Right renal pelvis (tissue), 4 donors: ENCODE measurements at places on chromosomes 7 and 10. TPM values are rescaled to one million over a fixed set of nuclear protein-coding genes. Genes with fewer than 3 reads are reported as not detected.

HSPA12A gene
- polyA plus RNA-seq, result 39.2 TPM

RGS10 gene
- polyA plus RNA-seq, result 40.7 TPM

LRRTM3 gene
- 4.2 TPM for polyA plus RNA-seq

HGF gene
- polyA plus RNA-seq, result 3.9 TPM

NPY gene
- polyA plus RNA-seq, result 2.0 TPM

SRRM3 gene
- polyA plus RNA-seq, result 1.5 TPM

- no peak for DNase-seq
Measured at GRCh38 chr7:155869784-155870076, 57.5 kb upstream of the SHH start.

GRCh38 chr10:98425511-98426352 is 10.8 kb upstream of the PYROXD2 start:
- DNase-seq, result no peak

GRCh38 chr7:129271500-129272355 is 46.9 kb downstream of the AHCYL2 start:
- DNase-seq, result no peak

DNA sequence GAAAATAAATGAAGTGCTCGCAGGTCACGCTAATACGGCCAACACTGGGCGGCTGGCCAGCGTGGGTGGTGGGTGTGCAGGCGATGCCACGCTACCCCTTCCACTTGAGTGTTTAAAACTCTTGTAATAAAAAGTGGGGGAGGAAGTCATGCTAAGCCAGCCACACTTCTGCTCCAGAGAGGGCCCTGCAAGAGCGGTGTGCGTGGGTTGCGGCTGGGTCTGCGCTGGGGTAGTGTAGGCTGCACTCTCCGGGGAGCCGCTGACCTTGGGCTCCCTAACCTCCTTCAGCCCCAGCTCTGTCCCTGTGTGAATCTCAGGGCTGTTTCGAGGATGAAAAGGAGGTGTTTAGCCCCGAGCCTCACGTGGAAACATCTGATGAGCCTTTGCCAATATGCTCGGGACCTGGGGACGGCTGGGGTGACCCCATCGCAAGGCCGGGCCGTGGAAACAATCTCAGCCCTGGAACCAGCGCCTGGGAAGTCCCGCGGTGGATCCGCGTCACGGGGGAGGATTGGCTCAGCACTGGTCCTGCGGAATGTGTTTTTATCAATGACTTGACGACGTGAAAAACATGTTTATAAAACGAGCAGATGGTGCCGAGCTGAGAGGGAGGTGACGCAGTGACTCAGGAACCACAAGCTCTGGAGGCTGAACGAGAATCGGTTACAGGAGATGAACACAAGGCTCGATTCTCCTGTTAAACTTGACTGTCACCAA is 278.5 kb downstream of the DNAJB6 start:
- DNase-seq, result no peak

DNA sequence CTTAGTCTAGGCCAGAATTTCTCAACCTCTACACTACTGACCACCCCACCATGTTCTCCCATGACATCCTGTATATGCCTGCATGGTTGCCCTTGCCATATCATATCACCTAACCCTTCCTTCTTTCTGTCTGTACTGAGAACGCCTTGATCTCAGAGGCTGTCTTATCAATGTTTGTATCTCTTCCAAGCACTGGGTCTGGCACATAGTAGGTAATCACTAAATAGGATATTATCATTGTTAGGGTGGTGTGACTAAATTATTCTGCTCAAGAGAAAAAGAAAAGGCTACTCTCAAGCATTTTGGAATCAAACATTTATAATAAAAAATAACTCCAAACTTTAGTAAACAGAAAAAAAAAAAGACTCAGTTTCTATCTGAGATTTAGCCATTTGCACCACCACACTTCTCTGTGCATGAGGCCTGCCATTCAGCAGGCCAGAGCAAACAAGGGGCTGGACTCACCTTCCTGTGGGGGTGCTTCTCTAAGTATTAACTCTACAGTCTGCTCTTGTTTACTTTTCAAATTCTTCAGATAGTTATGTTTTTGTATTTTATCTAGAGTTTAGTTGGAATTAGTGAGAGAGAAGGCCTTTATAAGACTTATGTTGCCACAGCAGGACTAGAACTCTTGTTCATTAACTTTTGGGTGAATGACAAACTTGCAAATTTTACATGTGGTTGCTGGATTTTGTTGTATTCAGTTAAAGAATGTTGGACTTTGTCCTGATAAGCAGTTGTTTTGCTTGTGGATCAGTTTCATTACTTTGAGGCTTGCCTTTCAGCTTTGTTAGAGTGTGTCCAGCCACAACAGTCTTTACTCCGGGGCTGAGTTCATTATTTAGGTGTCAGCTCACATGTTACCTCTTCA is 5.4 kb downstream of the AGBL3 start:
- DNase-seq, result no peak

DNA sequence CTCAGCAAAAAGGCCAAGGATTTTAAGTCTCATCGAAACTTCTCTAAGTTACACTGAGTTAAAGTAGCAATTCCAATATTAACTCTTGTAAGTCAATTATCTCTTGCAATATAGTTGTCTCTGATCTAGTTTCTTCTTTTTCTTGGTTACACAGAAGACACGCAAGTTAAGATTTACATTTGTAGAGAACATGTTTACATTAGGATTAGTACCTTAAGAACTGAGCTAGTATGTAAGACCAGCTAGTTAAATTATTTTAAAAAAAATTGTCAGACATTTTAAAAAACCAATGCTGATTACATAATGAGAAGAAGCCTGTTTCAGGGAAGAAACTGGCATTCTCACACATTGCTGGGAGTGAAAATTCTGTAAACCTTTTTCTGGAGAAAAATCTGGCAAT is 31.4 kb downstream of the FRA10AC1 start:
- DNase-seq, result no peak

DNA sequence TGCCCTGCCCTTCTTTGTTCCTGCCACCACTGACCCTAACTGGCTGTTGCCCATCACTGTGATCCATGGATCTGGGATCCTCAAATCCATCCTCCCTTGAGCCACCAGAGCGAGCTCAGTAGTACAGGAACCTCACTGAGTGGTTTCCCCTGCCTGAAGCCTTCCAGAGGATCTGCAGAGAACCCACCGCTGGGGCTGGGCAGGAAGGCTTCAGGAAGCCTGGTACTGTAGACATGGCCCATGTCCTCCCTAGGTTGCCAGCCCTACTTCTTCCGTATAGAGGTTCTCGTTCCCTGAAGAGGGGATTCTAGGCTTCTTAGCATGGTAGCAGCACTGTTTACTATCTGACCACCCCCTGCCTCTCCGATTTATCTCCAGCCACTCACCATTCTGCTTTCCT is 687.3 kb upstream of the FOXK1 start:
- no peak for DNase-seq

- DNase-seq, result peak; percentile 18
Measured at GRCh38 chr7:83468251-83468739, 180.6 kb downstream of the SEMA3E start.

- no peak for DNase-seq
Measured at GRCh38 chr7:158861004-158861787, 4.8 kb downstream of the DYNC2I1 start.

DNA sequence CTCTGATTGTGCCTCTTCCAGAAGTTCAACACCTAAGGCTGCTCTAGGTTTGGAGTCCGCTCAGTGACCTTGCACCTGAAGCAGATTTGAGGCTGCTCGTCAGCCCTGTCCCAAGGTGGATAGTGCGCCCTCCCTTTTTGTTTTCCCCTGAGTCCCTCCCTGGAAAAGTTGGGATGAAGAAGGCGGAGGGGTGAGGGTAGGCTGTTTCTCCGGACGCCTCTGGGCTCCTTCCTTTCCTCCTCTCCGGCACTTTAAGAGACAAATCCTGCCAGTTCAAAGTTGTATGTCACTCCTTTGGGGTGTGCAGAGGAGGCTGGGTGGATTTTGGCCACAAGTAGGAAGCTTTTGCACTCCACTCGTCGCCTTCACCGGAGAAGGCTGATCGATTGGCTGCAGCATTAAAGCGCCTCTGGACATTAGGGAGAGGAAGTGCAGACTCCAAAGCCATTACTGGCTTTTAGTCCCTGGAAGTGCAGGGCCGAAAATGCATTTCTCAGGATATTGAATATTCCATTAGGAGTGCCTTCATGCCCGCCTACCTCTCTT is 81.9 kb upstream of the PRKG1 start:
- DNase-seq, result no peak

DNA sequence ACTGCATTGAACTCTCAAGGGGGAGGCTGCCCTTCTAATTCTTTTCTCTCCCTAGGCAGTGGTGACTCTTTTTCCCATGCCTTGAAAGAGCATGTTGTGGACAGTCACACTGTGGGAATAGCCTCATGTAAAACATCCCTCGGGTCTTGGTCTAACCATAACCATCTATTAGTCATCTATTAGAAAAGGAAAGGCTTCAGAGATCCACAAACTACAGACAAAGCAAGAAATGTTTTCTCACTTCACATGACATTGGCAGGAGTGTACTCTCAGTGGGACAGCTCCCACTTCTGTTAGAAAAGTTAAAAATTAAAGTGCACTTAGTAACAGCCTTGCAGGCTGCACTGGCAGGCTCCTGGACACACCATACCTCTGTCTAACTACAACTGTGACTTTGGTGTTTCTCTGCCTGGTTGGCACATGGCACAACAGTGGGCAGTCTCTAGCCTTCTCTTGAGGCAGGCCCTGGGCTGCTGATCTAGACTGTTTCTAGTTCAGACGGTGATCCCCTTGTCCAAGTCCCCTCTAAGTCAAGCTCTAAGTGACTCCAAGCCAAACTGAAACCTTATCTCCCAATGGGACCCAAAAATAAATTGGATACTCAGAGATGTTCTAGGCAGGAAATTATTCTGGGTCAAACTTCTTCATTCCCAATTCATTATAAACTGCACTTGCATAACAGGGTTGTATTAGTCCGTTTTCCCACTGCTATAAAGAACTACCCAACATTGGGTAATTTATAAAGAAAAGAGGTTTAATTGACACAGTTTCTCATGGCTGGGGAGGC is 57.9 kb upstream of the ITGB1 start:
- no peak for DNase-seq
